Activated T-cell treated with anti-CD3 and anti-CD28 coated beads, Interleukin-2, amount 50 U/mL, for 72 hours (primary cell): ENCODE measurements at places on chromosomes 3 and 15. TPM values are rescaled to one million over a fixed set of nuclear protein-coding genes. Genes with fewer than 3 reads are reported as not detected.

GRCh38 chr3:31178467-31178866 is 284.0 kb upstream of the GADL1 start:
- no peak for DNase-seq

DNA sequence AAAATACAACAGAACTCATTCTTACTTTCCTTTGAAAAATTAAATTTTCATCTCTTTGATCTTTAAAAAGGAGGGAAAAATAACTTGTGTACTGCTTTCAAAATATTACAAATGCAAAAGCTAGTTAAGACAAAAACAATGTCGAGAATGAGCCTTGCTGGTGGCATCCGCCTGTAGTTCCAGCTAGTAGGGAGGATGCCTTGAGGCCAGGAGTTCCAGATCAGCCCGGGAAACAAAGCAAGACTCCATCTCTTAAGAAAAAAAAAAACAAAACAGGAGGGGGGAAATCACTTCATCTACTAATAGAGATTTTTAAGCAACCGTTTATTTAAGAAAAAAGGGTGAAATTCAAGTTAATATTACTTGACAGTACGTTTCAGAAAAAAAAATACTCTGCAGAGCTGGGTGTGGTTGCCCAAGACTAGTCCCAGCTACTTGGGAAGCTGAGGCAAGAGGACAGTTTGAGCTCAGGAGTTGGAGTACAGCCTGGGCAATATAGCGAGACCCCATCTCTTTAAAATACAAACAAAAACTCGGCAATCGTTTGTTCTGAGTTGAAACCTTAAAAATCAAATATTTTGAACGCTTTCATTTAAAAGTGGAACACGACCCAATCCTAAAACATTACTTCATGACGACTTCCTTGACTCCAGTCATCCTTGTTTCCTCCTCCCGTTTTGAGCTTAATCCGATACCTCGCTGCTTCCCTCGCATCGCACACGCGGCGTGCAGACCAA is 1.2 kb downstream of the KPNA1 start:
- DNase-seq = no peak

GTF2E1 gene
- total RNA-seq = 15.9 TPM

GRCh38 chr3:78757731-78758130 is 1010.1 kb downstream of the ROBO1 start:
- no peak for DNase-seq

GRCh38 chr3:126117786-126118185 is 33.9 kb upstream of the SLC41A3 start:
- no peak for DNase-seq

PLXNA1 gene
- 5.2 TPM for total RNA-seq

GRCh38 chr15:88193415-88193814 is 63.1 kb downstream of the NTRK3 start:
- DNase-seq = no peak

SEMA5B gene
- total RNA-seq = not detected

DNA sequence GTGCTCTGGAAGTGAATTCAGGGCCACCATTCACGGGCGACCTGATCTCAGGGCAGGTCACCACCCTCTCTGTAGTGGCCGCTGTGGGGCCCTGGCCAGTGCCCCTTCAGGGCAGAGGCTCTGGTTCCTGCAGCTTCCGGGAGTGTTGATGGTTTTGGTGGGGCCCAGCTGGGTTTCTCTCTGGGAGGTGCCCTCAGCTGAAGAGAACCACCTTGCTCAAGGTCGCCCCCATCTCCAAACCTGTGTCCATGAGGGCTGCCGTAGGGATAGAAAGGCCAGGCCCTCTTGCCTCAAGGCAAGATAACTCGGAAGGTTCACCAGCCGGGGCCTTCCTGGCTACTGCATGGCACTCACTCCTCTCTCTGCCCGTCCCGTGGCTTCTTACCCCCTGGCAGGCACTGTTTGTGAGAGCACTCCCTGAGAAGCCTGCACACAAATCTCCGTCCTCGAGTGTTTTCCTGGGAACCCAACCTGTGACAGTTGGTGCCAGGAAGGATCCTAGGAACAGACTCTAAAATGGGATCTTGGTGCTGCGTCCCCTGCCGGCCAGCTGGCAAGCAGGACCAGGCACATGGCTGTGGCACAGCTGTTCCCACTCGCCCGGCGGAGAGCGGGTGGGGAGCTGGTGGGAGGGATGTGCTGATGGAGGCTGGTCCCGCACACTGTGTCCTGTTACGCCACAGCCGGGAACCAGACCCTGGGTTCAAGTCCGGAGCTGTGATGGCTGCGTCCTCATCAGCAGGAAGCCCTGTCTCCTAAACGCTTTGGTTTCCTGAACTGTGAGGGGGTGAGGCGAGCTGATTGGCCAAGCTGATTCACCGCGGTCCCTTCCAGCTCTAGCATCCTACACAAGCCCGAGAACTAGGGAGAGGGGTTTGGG is 23.2 kb upstream of the PIGZ start:
- no peak for DNase-seq

FBXO40 gene
- total RNA-seq = not detected

DNA sequence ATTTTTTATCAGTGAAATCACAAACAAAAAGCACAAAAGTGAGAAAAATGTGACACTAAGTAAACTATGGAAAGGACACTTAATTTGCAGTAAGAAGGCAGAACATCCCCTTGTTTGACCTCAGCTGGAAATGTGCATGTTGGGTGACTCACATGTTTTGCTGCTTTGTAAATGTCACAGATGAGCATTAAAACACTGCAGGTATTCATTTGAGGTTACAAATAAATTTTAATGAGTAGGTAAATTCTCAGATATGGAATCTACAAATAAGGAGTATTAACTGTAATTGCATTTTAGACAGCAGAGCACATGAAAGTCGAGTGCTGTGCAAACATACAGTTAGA is 20.3 kb downstream of the CHMP2B start:
- no peak for DNase-seq

DNA sequence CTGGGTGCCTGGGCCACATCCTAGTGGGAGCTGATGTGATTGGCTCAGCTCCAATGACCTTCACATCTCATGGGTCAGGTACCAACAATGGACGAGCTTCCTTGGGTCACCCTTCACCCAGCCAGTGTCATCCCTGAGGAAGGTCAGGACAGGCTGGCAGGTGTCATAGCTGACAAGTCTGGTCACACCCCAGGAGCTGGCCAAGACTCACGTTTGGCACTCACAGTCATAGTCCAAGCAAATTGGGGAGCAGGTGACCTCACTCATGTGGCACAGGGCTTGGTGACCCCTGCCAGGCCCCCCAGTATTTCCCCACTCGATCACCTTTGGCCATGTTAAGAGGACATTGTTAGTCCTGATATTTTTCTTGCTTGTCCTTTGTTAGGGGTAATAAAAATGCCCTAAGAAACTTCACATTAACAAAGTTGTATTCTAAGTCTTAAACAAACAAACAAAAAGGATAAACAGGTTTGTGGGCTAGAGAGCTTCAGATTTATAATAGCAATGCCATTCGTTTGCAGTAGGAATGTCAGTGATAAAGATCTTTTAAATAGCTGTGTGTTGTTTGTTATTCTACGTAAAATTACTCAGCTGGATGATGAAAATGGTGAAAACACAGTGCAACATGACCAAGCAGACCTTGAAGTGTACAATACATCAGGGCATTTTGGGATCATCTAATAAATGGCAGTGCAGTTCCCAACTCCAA is 79.5 kb upstream of the POMGNT2 start:
- no peak for DNase-seq

GRCh38 chr3:27570421-27571106 is 86.4 kb upstream of the SLC4A7 start:
- no peak for DNase-seq

- DNase-seq = no peak
These were observed 14.0 kb upstream of the GK5 start for GRCh38 chr3:142239421-142239820.

GRCh38 chr15:86647810-86648440 is 568.3 kb downstream of the AGBL1 start:
- DNase-seq = peak; percentile 18

PLSCR5 gene
- not detected for total RNA-seq

BFSP2 gene
- total RNA-seq = not detected

ADIPOQ gene
- 0.05 TPM for total RNA-seq

DNA sequence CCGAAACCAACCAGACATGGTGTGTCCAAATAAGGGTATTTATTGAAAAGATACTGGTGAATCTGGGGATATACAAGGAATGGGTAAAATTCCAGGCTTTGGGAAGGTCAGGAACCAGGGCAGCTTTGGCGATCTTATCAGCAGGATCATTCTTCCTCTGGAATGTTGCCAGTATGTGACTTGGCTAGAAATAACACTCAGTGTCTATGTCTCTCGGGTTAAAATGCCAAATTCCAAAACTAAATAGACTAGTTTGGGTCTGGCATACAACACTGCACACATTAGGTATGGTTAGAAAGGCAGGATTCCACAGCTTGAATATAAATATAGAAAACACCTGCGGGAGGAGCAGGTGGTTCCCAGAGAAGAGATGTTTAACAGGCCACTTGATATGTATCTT is 220.2 kb upstream of the CD96 start:
- DNase-seq = no peak

PLAAT1 gene
- total RNA-seq = not detected

DENND6A gene
- 19.1 TPM for total RNA-seq

MYO5C gene
- 1.6 TPM for total RNA-seq

COL6A5 gene
- total RNA-seq = not detected

DNA sequence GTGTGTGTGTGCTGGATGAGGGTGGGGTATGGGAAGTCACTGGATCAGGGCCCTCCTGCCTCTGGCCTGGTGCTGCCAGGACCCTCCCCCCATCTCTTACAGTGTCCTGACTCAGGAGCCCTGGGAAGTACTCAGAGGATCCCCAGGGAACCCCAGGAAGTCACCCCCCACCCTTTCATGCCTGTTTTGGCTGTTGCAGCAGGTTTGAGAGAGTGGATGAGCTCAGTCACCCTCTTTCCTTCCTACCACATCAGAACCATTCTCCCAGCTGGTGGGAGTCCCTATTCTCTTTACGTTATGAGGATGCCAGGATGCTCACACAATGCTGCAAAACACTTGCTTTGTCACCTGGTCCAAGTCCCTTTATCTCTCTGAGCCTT is 59.0 kb downstream of the BDH1 start:
- no peak for DNase-seq

- DNase-seq = no peak
These were observed 42.1 kb downstream of the MINAR1 start for GRCh38 chr15:79474252-79474651.

DNA sequence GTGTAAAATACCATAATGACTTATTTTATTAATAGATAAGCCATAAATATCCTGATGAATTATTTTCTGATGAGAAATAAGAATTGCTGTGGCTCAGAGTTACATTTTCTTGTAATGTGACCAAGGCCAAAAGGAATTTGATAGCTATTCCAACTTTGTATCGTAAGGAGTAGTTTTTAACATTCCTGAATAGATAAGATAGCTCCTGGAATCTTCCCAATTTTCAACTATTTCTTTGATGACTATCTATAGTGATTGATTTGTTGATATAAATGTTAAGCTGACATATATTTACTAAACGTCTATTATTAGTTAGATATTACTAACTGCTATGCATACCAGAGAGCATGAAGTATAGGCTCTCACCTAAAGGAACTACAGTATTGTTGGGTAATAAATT is 49.1 kb upstream of the SATB1 start:
- DNase-seq = no peak

GRCh38 chr3:90018779-90019178 is 911.4 kb downstream of the EPHA3 start:
- no peak for DNase-seq

GRCh38 chr15:95946241-95946640 is 384.3 kb upstream of the NR2F2 start:
- no peak for DNase-seq

GRCh38 chr3:181417748-181418147 is 294.0 kb upstream of the SOX2 start:
- no peak for DNase-seq

XYLB gene
- total RNA-seq = 2.9 TPM

DNA sequence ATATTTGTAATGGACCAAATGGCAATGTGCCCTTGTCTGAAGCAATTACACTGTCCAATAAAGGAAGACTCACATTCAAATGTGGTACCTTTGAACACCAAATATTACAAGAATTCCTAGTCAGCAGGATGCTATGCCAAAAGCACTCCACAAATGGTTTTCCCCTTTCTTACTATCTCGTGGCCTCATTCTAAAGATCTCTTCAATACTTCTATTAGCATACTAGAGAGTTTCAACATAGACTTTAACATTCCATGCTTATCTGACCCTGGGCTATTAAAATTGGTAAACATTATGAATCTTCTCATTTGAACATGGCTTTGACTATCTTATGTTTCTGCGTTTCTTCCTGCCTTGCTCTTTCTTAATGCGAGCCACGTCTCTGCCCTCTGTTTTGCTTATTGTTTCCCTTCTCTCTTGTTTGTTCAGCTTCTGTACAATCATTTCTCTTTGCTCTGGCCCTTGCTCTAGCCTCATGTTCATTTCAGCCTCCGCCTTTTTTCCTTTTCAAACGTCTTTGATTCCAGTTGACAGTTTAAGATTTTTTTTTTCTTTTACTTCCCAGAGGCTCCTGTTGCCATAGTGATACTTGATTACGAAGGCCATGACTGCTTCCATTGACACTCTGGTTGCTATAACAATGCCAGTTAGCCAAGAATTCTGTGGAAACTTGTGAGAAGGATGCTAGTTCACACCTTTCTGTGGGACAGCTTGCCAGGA is 49.5 kb upstream of the SLC9A9 start:
- no peak for DNase-seq

DNA sequence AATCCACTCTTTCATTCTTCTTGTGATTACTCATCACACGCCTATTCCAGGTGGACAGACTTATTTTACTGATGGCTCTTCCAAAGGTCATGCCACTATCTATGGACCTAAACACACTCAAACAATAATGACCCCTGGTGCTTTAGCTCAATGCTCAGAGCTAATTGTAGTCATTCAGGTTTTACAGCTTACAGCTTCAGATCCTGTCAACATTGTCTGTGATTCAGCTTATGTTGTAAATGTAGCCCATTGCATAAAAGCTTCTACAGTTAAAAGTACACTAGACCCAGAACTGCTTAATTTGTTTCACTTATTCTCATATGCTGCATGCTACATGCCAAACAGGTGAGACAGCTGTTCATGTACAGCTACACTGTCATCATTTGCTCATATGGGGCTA is 49.2 kb downstream of the LSM3 start:
- no peak for DNase-seq

DNA sequence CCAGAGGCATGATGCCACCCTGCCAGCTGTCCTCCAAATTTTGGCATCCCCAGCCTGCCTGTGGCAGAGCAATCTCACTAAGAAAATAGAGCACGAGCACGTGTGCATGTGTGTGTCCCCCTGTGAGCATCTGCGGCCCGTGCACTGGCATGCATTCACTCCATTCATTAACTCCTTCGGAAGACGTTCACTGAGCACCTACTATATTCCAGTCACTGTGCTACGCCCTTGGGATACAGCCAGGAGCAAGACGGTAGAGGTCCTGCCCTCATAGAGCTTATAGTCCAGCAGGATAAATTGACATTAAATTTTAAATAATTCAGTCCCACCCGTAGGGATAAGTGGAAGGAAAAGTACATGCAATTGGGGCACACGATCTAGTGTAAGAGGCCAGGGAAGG is 40.0 kb upstream of the HES1 start:
- DNase-seq = no peak

DNA sequence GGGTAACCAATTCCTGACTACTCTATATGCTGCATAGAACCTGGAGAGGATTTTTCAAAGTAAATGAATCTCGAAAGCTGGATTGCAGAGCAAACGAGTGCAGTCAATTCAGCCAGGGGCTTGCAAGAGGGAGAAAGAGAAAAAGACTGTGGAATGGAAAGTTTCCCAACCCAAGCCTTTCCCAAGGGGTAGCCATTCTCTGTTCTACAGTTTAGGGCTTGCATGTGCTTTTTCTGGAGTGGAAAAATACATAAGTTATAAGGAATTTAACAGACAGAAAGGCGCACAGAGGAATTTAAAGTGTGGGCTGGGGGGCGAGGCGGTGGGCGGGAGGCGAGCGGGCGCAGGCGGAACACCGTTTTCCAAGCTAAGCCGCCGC is 511 bp upstream of the RARB start:
- DNase-seq = no peak

GOLGA6B gene
- total RNA-seq = not detected

REC114 gene
- total RNA-seq = not detected
